ENCODE measurements at places on chromosomes 12 and 14.

DNA sequence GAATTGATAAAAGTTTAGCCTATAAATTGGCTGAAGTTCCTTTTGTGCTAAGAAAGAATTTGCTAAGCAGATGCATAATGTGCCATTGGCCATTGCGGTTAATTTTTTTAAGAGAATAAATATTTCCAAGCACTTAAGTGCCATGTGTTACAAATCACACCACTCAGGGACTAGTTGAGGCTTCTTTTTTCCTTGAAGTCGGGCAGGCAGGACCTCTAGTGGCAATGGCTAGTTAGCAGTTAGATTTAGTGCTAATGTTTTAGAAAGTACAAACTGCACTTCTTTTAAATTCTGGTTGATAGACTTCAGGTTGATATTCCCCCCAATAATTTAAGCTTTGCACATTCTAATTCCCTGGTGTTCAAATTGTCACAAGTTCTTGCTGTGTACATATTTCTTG, 294.3 kb downstream of the APAF1 start:
- DNase-seq: no peak

DNA sequence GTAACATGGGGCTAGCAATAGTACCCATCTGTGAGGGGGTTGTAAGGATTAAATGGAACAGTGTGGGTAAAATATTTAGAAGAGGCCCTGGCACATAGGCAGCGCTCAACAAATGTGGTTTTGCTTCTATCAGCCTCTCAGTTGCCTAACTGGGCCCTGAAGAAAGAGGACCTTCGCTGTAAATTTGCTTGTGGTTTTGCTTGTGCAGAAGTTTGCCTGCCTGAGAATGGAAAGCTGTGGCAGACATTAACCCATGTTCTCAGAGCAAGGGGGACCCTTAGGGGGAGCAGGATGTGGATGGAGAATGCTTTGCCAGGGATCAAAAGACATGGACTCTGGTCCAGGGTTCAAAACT, 160.1 kb downstream of the BRMS1L start:
- no peak for DNase-seq

DNA sequence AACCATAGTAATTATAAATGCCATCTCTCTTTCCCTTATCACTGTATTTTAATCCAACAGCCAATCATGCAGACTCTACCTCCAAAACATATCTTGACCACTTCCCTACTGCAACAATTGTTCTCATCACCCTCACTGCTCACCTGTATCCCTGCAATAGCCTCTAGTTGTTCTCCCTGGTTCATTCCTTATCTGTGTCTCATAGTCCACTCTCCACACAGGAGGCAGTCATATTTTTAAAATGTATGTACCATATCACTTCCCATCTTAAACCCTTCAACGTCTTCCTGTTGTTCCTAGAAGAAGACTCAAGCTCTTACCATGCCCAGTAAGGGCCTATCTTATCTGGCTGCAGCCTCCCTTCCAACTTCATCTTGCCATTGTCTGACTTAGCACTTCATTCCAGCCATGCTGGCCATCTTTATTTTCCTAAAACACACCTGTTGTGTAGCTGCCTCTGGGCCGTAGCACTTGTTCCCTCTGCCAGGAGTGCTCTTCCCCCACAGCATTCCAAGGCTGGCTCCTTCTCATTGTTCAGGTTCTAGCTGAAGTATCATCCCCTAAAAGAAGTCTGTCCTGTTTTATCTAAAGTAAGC, 27.8 kb upstream of the BHLHE41 start:
- no peak for DNase-seq

GRCh38 chr12:113226696-113227568, 5.7 kb downstream of the TPCN1 start:
- no peak for DNase-seq

DNA sequence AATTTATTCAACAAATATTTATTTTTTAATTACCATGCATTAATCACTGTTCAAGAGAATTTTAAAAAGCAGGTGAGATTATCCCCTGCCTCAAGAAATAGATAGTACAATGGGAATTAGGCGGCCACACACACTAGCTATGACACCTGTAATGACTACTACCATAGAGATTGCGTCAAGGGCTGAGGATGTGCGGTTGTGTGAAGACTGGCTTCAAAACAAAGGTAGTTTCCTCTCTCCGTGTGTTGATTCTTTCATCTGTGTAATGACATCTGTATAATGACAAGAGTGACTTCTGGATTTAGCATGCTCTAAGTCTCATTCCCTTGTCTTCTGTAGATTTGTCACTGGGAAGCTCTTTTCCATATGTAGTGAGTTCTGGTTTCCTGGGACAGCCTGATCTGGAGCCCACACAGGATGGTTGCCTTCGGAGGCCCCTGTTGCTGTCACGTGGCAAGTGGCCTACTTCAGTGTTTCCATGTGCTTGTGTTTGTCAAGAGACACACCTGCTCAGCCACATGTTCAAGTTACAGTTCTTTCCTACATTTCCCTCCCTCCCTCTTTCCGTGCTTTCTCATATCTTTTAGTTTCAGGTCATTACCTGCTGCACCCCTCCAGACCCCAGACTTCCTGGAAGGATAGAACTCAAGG, 64.3 kb downstream of the GALNT8 start:
- no peak for DNase-seq

- no peak for DNase-seq
Observed at GRCh38 chr14:24677956-24678355, 44.0 kb upstream of the GZMB start.

- DNase-seq: no peak
Observed at GRCh38 chr14:85129921-85130320, 400.0 kb upstream of the FLRT2 start.

DNA sequence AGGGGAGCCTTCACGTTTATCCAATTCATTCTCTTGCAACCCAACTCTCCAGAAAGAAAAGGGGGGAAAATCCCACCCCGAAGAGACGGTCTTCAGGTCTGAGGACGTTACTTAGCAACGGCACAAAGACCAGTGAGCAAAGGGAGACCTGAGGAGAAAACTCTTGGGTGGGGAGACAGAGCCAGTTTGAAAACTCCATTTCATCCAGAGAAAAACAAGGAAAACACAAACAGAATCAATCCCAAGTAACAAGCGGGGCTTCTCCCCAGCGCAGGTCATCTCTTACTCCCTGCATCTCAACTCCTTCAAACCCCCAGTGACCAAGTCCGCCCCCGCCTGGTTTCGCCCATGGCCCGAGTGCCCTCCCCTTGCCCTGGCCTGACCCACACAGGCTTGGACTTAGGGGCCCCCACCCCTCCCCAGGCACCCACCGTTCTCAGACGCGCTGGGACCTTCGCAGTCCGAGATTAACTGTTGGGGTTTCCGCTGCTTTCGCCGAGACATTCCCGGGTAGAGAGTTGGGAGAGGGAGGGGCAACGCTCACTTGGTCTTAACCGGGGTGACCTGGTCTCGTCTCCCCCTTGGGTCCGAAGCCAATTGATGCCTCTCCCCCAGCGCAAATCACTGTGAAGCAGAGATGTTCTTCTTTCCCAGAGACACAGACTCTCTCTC, 10.4 kb upstream of the SALL2 start:
- no peak for DNase-seq

DNA sequence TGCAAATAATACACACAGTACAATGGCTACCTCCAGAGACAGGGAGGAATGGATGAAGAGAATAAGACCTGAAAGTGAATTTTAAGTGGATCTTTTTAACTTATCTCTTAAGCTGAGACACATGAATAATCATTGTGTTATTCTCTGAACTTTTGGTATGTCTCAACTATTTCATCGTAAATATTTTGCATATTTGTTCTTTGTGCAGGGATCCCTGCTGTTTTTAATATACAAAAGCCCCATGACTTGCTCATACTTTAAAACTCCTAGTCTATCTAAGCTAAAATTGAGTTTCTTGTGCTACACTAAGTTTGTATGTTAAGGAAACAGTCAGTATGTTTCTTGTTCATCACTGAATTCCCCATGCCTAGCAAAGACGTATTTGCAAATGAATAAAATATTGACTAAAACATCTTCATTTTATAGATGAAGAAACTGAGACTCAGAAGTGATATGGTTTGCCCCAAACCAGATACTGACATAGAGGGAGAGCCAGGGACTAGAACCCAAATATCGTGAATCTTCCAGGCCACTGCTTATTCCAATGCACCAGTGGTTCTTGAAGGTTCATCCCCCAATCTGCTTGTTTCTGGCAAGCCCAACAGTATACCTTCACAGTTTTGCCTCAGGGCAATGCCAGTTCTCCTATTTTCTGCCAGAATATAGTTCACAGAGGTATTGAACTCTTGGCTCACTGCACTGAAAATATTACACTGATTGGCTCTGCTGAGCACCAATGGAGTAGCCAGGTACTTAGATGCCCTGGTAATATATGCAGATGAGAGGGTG, 356.9 kb downstream of the MED13L start:
- no peak for DNase-seq

DNA sequence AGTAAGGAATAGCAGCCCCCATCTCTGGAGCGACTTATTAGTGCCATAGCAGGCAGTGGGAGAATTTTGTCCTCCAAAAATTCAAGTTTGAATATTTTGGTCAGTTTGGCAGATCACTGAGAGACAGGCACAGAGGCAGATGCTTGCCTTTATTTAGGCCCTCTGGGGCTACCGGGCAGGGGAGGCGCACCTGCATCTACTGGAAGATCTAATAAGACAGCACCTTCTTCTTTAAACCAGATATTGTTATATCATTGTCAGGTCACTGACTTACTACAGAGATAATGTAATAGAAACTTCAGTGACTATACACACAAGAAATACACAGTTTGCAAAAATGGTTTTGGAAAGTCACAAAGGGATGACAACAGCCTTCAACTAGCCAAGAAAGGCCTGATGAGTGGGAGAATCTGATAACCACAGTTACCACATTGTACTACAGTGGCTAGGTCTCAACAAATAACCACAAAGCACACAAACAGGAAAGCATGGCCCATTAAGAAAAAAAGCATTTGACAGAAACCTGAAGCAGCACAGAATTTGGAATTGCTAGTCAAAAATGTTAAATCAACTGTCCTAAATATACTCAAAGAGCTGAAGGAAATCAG, 56.8 kb downstream of the CDK17 start:
- no peak for DNase-seq

GRCh38 chr14:104817930-104818713, 17.2 kb downstream of the ZBTB42 start:
- no peak for DNase-seq

DNA sequence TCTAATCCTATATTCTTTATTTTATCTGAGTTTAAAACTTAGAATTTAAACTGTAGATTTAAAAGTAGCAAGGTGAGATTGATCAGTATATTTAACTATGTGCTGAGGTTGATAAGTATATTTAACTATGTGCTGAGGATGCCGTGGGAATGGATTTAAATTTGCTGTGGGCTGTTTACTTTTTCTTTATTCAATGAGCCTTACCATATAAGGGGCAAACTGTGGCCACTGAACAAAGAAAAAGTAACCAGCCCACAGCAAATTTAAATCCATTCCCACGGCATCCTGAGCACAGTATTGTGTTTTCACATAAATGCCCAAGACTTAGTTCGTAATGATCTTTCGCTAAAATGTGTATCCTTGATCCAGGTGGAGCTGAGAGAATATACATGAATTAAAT, 43.1 kb downstream of the PROX2 start:
- DNase-seq: no peak

- DNase-seq: no peak
Observed at GRCh38 chr14:26595926-26596542, 1.8 kb downstream of the NOVA1 start.

DNA sequence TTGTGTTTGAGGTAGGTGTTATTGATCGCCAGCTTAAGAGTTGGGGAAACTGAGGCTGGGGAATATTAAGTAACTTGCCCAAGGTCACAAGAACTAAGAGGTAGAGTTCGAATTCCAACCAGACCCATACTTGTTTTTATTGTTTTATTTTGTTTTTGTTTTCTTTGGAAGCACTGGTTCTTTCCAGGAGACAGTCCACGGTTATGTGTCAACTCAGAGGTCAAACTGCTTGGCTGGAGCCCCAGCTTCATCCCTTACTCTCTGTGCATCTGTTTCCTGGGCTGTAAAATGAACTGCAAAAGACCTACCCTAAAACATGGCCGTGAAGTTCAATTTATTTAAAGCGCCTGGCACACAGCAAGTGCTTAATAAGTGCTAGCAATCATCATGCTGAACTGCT, 74.4 kb upstream of the MAP1LC3B2 start:
- DNase-seq: no peak

GRCh38 chr12:56338308-56339157, at the start of gene IL23A:
Gene IL23A, plus strand, starts transcription at chr12:56338884. Its CDS starts 161 bp downstream, at chr12:56339045.
- peak; percentile 54 for DNase-seq

- DNase-seq: no peak
Observed at GRCh38 chr12:132352896-132353800, 23.8 kb upstream of the GALNT9 start.

DNA sequence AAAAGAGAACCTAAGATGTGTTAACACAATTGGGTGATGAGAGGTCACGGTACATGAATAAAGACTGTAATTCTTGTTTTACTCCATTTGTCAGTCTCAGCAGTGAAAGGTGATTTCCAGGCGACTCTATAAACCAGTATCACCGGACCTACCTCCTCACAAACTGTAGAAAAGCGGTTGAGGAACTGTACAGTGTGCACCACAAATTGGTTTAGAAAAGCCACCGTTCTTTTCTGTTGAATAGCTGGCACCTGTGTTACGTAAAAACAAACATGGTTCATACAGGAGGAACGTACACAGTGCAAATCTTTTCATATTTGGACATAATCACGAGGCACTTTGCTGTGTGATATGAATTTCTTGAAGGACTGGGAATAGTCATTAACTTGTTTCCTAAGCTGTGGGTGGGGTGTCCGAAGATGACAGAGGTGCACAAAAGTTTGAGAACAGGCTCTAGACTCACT, 663 bp downstream of the WASHC3 start:
- DNase-seq: no peak

DNA sequence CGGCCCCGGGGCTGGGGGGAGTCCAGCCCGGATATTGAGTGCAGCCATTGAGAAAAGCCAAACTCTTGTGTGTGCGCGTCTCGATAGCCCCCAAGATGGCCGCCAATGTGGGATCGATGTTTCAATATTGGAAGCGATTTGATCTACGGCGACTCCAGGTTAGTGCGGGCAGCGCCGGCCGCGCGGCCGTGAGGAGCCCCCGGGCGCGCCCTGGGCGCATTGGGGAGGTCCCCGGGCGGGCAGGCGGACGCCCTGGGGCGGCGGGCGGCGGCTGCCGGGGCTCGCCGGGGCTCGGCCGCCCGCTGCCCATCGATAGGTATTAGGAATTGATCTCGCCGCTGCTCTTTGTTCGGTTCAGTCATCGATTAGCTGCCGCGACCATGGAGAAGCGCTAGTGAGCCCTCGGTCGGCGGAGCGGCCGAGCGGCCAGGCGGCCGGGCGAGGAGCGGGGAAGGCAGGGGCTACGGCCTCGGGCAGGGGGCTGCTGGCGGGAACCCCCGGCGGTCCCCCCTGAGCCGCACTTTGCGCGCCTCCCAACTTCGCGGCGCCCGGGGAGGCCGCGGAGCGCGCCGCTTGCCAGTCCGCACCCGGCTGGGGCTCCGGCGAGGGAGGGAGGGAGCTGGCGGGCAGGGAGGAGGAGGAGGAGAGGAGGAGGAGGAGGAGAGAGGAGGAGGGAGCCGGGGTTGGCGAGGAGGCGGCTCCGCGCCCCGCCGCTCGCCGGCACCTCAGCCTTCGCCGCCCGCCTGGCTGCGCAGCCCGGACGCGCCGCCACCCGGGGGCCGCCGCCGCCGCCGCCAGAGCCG, 113.9 kb upstream of the MYL2 start:
- no peak for DNase-seq

All from stimulated activated CD8-positive, alpha-beta memory T cell treated with anti-CD3 and anti-CD28 coated beads, Interleukin-7, amount 100 ng/mL, for 1 hour (primary cell).